ENCODE measurements at places on chromosomes 3 and 15.

DNA sequence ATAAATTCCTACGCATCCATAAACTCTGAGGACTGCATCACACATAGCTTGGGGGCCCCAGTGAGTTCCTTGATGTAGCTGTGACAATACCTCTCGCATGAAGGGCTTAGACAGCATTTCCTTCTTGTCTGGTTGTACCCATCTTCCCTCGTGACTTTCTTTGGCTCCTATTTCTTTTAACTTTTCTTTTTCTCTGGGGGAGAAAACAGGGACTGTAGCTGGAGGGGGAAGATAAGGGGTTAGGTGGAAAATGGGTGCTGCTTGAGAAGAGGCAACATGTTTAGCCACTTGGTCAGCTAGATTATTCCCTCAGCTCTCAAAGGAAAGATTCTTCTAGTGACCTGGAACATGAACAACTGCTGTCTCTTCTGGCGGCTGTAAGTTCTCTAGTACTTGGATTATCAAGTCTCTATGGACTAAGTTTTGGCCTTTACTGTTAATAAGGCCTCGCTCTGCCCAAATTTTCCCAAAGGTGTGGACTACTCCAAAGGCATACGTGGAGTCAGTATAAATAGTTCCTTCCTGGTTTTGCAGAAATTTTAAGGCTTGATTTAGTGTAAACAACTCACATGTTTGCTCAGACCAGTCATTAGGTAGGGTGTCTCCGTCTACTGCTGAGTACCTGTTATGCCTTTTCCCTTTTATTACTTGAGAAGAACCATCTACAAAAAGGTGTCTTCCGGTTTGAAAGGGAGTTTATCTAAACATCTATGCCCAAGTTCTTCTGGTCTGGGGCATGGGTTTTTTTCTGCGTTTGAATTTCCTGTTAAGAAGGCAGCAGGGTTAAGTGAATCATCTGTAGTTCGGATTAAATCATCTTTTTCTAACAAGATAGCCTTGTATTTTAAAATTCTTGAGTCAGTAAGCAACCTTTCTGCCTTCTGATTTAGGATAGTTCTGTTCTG, 21.0 kb upstream of the ATG7 start:
- no peaks in the 10 kb centered on the region for H3K36me3 ChIP-seq
- H3K27me3 ChIP-seq, result no peaks in the 10 kb centered on the region
- H3K4me3 ChIP-seq, result no peak overlapping the region
- no peak for DNase-seq
- H3K27ac ChIP-seq, result no peak overlapping the region

DNA sequence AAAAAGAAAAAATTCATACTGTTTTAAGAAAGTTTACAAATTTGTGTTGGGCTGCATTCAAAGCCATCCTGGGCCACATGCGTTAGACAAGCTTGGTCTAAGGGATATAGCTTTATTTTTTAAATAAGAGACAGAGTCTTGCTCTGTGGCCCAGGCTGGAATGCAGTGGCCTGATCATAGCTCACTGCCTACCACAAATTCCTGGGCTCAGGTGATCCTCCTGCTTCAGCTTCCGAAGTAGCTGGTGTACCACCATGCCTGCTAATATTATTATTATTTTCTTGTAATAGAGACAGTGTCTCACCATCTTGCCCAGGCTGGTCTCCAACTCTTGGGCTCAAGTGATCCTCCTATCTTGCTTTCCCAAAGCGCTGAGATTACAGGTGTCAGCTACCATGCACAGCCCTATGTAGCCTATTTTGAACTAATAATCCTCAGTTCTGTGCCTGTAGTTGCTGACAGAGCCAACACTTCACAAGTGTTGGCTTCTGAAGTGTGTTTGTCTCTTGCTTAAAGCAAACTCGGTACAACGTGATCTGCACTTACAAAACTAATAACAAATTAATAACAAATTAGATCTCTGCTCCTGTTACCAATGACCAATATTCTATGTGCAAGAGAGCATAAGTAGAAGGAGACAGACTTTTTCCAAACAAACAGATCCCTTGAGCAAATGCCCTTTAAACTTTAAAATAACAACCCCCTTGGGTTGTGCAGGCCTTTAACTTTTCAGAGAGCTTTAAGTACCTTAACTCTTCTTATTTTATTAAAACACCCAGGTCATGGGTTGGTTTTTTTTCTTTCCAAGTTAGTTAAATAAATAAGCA, 135.2 kb downstream of the VGLL4 start:
- no peak overlapping the region for H3K4me3 ChIP-seq
- H3K36me3 ChIP-seq, result peaks cover 6% of the 10 kb centered on the region
- H3K4me1 ChIP-seq, result peaks cover 7% of the 10 kb centered on the region
- no peaks in the 10 kb centered on the region for H3K27me3 ChIP-seq
- no peak overlapping the region for H3K27ac ChIP-seq
- DNase-seq, result no peak

- no peak for DNase-seq
- H3K4me3 ChIP-seq, result no peak overlapping the region
- no peaks in the 10 kb centered on the region for H3K4me1 ChIP-seq
- no peaks in the 10 kb centered on the region for H3K36me3 ChIP-seq
- no peaks in the 10 kb centered on the region for H3K27me3 ChIP-seq
These were observed 12.3 kb downstream of the CA12 start for GRCh38 chr15:63369296-63369695.

DNA sequence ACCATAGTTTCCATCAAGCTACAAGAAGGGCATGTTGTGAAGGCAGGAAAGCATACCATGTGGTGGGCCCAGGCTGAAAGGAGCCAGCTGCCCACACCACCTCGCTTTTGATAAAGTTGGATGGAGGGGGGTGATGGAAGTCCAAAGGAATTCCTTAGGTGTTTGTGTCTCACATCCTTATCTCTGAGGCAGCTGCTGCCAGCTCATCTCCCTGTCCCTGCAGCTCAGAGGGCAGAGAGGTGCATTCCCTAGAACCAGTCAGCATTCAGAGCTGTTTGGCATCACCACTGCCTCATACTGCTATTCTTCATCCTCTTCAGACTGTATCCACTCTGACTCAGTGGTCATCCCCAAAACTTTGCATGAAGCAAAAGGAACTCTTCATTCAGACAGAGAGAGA, 141.5 kb upstream of the BFSP2 start:
- no peak overlapping the region for H3K4me3 ChIP-seq
- no peaks in the 10 kb centered on the region for H3K27me3 ChIP-seq
- H3K4me1 ChIP-seq, result no peaks in the 10 kb centered on the region
- H3K36me3 ChIP-seq, result peaks cover 9% of the 10 kb centered on the region

DNA sequence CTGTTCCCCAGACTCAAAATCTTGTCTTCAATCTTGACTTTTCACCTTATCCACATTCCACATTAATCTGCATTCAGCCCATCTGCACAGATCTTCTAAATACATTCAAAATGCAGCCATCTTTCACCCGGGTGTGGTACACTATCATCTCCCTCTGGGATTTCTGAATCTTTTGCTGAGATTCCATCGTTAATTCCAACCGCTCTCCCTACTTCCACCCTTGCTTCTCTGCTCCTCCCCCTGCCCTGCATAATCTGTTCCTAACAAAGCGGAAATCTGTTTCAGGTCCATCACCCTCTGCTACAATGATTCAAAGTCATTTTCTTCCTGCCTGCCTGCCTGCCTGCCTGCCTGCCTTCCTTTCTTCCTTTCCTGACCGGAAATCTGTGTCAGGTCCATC, 7.9 kb upstream of the GOLGA8B start:
- H3K27ac ChIP-seq, result no peak overlapping the region
- no peaks in the 10 kb centered on the region for H3K36me3 ChIP-seq
- no peak overlapping the region for H3K4me3 ChIP-seq
- no peak for DNase-seq

DNA sequence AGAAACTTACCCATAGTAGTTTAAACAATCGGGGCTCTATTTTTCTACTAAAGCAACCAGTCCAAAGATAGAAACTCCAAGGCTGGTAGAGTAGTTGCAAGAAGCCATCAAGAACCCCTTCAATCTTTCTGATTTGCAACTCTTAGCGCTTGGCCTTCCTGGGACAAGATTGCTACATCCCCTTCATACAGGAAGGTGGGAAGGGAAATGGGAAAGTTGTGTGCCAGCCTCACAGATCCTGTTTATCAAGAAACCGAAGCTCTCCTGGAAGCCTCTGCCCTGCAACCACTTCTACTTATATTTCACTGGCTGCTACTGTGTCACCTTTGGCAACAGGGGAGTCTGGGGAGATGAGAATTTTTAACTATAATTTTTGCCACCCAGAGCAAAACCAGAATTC, 46.2 kb downstream of the OSBPL10 start:
- H3K27ac ChIP-seq, result peak overlapping the region; percentile 39
- no peak for DNase-seq
- H3K27me3 ChIP-seq, result no peaks in the 10 kb centered on the region
- peaks cover 8% of the 10 kb centered on the region for H3K36me3 ChIP-seq
- H3K4me3 ChIP-seq, result no peak overlapping the region

GRCh38 chr3:122314228-122314876, 10.7 kb upstream of the CSTA start:
- H3K36me3 ChIP-seq, result no peaks in the 10 kb centered on the region
- no peaks in the 10 kb centered on the region for H3K4me1 ChIP-seq
- no peak overlapping the region for H3K27ac ChIP-seq
- no peak overlapping the region for H3K4me3 ChIP-seq
- H3K27me3 ChIP-seq, result no peaks in the 10 kb centered on the region
- no peak for DNase-seq

DNA sequence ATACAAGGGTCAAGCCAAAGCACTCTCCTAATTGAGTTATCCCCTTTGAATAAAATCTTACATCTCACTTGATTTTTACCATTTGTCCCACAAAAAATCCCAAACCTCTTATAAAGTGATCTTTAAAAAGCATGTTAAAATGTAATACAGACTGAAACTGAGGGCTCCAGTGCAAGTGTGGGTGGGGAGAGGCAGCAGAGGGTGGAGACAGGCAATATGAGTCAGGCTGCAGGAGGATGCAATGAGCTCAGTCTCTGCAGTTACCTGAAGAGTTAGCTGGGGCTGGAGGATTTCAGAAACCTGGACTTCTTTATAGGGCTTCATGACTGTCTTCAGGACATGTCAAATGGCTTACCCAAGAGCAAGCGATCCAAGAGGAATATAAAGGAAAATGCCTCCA, 14.2 kb upstream of the COLQ start:
- H3K4me3 ChIP-seq, result no peak overlapping the region
- H3K27me3 ChIP-seq, result no peaks in the 10 kb centered on the region
- H3K36me3 ChIP-seq, result no peaks in the 10 kb centered on the region
- no peak overlapping the region for H3K27ac ChIP-seq
- no peaks in the 10 kb centered on the region for H3K4me1 ChIP-seq

DNA sequence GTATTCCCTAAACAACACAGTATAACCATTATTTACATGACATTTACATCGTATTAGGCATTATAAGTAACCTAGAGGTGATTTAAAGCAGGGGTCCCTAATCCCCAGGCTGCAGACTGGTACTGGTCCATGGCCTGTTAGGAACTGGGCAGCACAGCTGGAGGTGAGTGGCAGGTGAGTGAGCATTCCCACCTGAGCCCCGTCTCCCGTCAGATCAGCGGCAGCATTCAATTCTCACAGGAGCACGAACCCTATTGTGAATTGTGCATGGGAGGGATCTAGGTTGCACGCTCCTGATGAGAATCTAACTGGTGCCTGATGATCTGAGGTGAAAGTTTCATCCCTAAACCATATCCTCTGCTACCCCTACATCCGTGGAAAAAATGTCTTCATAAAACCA, 138.2 kb downstream of the ATP10A start:
- H3K27me3 ChIP-seq, result no peaks in the 10 kb centered on the region
- no peak overlapping the region for H3K27ac ChIP-seq
- H3K4me3 ChIP-seq, result no peak overlapping the region
- H3K36me3 ChIP-seq, result no peaks in the 10 kb centered on the region
- no peak for DNase-seq
- no peaks in the 10 kb centered on the region for H3K4me1 ChIP-seq

DNA sequence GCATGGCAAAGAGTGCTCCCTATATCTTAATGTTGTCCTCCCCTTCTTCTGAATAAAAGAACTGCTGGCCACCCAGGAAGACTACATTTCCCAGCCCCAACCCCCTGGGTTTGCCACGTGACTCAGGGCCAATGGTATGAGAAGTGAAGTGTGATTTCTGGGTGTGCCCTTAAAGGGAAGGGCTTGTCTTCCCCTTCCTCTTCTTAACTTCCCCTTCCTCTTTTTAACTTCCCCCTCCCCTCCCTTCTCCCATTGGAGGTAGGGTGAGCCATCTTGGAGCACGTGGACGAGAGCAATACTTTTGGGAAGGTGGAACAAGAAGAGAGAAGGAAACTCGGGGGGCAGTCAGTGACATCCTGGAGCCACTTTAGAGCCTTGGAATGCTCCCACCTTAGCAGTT, 6.8 kb upstream of the KBTBD12 start:
- H3K36me3 ChIP-seq, result no peaks in the 10 kb centered on the region
- no peak overlapping the region for H3K4me3 ChIP-seq
- H3K27me3 ChIP-seq, result no peaks in the 10 kb centered on the region
- no peak for DNase-seq
- H3K27ac ChIP-seq, result no peak overlapping the region

GRCh38 chr15:93897377-93897776, 334.0 kb upstream of the MCTP2 start:
- no peaks in the 10 kb centered on the region for H3K36me3 ChIP-seq
- DNase-seq, result no peak
- no peak overlapping the region for H3K27ac ChIP-seq
- H3K4me1 ChIP-seq, result no peaks in the 10 kb centered on the region

- peak within 1 kb of the TSS; percentile 95 for H3K4me3 ChIP-seq
- H3K27me3 ChIP-seq, result no peaks in the 10 kb centered on the region
- peak; percentile 68 for DNase-seq
- peaks cover 13% of the 10 kb centered on the region for H3K36me3 ChIP-seq
These were observed at the start of gene MAP2K5 for GRCh38 chr15:67542420-67543347. Gene MAP2K5 (plus strand): TSS chr15:67542703. CDS start chr15:67543336, 633 bp downstream.

DNA sequence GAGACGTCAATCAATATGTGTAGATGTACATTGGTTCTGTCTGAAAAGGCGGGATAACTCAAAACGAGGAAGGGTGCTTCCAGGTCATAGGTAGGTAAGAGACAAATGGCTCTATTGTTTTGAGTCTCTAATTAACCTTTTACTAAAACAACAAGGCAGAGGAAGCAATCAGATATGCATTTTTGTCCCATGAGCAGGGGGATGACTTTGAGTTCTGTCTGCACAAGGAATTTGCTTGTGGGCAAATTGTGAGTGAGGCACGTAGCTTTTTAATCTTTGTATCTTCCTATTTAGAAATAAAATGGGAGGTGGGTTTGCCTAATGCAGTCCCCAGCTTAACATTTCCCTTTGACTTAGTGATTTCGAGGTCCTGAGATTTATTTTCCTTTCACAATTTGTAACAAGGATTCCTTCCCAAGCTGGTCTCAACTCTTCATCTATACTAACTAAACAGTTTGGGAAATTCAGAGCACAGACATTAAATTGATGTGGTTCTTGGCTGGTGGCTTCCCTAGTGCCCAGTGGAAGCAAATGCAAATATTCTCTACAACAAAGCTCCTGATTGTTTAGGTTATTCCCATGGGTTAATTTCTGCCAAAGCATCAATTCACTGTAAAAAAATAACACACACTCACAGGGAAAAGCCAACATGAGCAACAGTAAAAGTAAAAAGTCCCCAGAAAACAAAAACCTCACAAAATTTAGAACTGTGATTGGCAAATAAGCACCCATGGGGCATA, 738.8 kb upstream of the SGO1 start:
- peaks cover 4% of the 10 kb centered on the region for H3K36me3 ChIP-seq
- H3K4me3 ChIP-seq, result no peak overlapping the region
- no peak for DNase-seq
- no peak overlapping the region for H3K27ac ChIP-seq
- no peaks in the 10 kb centered on the region for H3K4me1 ChIP-seq

- no peak overlapping the region for H3K27ac ChIP-seq
- peaks cover 48% of the 10 kb centered on the region for H3K36me3 ChIP-seq
- H3K4me1 ChIP-seq, result no peaks in the 10 kb centered on the region
- H3K4me3 ChIP-seq, result no peak overlapping the region
These were observed 7.2 kb downstream of the SPG11 start for GRCh38 chr15:44656298-44656697.
